Urinary bladder (tissue), 4 donors: ENCODE measurements at places on chromosomes 11 and 22. TPM values are rescaled to one million over a fixed set of nuclear protein-coding genes. Genes with fewer than 3 reads are reported as not detected.

Gene DERL3
- 0.74 TPM for total RNA-seq

Gene SLC15A3
- total RNA-seq: 12.7 TPM

Gene MYEOV
- not detected for total RNA-seq

Gene TPBGL
- not detected for total RNA-seq

GRCh38 chr11:27237643-27238042 is 125.4 kb downstream of the CCDC34 start:
- DNase-seq: no peak

DNA sequence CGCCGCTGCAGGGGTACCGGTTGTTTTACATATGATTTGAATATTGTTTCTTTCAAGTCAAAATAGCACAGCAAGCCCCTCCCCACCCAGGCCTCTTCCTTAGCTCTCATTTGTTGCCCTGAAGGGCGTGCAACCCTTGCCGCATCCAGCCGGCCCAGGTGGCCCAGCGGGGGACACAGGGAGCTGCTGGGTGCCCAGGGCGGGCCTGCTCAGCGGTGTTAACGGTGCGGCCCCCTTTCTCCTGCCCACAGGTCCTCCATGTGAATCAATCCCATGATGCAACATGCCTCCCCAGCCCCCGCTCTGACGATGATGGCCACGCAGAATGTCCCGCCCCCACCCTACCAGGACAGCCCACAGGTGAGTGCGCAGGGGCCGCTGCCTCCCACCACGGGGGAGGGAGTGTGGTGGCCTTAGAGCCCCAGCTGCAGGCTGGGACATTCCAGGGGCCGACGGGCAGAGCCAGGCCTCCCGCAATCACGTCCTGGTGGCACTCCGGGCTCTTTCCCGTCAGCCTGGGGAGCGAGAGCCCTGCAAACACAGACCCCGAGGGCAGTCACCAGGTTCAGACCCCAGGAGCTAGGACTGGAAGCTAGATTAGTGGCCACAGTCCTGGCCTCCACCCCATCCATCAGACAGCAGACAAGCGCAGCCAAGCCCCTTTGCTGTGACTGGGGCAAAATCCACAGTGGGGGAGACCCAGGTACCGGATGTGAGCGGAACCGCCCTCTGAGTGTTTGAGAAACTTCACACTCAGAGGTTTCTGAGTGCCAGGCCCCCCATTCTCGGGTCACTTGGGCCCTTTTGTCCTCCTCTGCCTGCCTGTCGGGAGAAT is 144.8 kb downstream of the FEZ1 start:
- no peak for DNase-seq

GRCh38 chr11:32176223-32176934 is 85.5 kb downstream of the RCN1 start:
- peak; percentile 59 for DNase-seq

DNA sequence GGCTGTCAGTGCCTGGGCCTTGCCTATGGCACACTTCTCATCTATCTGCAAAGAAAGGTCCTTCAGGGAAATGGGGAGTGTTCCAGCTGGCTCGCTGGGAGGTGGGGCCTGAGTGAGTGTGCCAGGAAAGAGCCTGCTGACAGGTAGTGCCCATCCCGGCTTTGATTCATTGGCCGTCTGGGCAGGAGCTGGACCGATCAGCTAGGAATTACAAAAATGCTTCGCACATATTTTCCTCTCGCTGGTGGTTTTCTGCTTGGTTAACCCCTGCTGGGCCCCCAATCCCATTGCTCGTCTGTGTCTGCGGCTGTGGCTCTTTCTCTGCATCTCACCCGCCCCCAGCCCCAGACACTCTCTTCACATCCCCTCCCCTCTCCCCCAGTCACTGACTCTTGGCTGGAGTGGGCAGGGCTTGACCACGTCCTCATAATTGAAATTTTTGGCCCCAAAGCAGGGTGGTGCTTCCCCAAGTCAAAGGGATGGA is 10.8 kb downstream of the LIF start:
- DNase-seq: no peak

DNA sequence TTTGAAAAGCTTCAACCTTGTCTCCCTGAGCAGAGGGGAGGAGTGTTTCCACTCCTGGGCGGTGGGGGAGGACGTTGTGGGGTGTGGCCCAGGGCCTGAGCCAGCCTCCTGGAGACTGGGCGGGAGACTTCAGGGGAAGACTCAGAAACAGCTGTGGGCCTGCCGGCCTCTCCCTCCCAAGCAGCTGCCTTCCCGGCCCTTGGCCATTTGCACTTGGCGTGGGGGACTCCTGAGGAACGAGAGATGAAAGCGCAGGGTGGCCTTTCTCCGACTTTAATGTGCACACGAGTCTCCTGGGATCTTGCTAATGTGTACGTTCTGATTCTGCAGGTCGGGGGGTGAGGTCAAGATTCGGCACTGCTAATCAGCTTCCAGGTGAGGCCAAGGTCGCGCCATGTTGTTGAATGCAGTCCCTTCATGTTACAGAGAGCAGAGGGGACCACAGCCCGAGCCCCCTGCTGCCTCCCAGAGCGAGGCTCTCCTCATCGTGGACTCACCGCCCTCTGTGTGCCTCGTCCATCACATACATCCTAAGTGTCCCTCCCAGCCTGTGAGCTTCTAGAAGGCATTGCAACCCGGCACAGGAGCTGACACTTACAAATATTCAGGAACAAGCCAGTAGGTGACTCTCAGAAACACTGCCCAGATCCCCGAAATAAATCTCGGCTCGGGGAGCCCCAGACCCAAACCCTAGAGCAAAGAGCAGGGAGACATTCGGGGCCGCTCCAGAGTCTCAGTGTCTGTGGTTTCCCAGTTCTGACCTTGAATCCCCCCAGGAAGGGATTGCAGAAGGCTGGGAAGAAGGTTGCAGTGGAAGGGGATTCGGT is 7.7 kb downstream of the LIF start:
- no peak for DNase-seq

- DNase-seq: peak; percentile 46
These were observed at the start of gene RHOG for GRCh38 chr11:3840870-3841425. Gene RHOG (minus strand): TSS chr11:3840959. CDS start chr11:3828138, 12,821 bp downstream.

- DNase-seq: no peak
These were observed 1.3 kb upstream of the UCP2 start for GRCh38 chr11:73983741-73984538.

DNA sequence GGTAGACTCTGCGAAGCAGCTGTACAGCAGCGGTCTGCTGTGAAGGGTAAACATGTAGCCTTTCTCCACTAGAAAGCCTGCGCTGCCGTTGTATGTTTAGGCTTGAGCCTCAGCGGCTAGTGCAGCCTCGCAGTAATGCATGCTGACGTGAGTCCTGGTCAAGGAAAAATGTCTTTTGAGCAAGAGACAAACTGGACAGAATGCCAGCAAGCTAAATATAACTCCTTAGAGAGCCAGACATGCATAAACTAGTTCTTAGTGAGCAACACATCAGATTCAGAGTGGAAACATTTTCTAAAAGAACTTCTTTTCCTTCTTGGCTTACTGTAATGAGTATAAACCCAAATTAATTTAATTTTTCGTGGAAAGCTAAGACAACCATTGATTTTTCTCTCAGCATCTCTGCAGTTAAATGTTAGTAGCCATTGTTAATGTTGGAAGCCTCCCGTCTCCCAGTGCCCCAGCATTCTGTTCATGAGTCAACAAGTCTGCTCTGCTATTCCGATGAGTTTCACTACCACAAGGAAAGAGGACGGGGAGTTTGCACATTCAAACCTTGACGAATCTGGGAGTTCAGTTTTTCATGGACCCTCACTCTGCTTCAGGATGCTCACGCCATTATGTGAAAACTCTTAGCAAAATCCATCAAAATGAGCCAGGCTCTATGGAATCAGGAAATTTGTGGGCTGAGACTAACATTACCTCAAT is 51.4 kb downstream of the JAM3 start:
- peak; percentile 46 for DNase-seq

DNA sequence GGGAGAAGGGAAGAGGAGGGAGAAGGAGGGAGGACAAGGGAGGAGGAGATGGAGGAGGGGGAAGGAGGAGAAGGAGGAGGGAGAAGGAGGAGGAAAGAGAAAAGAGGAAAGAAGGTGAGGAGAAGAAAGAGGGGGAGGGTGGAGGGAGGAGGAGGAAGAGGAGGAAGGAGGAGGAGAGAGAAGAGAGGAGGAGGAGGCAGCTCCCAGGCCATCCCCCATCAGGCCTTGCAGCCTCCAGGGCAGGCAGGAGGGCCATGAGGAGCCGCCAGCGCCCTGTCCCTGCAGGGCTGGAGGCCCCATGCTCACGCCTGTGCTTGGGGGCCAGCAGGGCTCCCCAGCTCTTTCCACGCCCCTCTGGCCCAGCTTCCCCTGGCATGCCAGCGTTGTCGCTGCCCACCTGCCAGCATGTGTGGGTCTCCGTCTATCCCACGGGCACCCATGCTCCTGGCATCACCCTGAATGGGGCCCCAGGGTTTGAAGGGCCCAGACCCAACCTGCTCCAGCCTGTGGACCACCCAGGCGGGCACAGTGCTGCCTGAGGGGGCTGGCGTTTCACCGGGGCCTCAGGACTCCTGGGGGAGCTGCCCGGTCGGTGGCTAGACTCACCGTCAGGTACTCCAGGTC is 5.2 kb downstream of the TSPAN32 start:
- DNase-seq: no peak

DNA sequence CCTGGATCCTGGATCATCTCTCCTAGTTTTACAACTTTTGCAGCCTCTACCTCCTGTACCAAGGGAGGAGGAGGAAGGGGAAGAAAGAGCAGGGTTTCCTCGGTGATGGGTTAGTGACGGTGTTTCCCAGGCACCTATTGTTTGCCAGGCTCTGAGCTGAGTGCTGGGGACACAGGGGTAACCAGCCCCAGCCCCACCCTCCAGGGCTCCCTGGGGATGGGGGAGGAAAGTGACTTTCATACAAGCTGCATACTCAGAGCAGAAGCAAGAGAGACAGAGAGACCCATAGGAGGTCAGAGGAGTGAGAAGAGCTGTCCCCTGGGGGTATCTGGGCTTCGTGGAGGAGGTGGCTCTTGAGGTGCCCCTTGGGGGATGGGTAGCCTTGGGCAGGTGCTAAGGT is 89.4 kb upstream of the THY1 start:
- DNase-seq: no peak

GRCh38 chr22:49202226-49202625 is 625.4 kb downstream of the BRD1 start:
- no peak for DNase-seq

- no peak for DNase-seq
These were observed 685.9 kb downstream of the BRD1 start for GRCh38 chr22:49141761-49142160.
